ENCODE measurements at places on chromosomes 2 and 18. TPM values are rescaled to one million over a fixed set of nuclear protein-coding genes. Genes with fewer than 3 reads are reported as not detected.
A peak's percentile ranks its signal among the peaks of the same experiment; 100 is the strongest.

Gene FBXO15
- total RNA-seq = 0.57 TPM

Gene NEU2
- total RNA-seq = not detected

Gene FLACC1
- 5.5 TPM for total RNA-seq

Gene CFAP65
- total RNA-seq = not detected

Gene LRRC30
- not detected for total RNA-seq

Gene CIB4
- not detected for total RNA-seq

DNA sequence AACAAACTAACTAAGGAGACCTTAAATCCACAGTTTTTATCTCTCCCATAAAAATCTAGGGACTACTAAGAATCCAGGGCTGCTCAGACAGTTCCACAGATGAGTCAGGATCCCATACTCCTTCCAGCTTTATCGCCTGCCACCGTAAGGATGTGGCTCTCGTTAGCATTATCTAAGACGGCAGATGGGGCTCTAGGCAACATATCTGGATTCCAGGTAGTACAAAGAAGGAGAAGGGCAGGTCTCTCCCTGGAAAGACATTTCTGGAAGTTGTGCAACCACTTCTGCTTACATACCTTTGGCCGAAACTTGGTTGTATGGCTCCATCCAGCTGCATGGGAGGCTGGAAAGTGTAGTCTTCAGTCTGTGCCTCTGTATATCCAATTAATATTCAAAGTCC lies 149.4 kb downstream of the SP3 start:
- no peak for DNase-seq

- peak; percentile 20 for DNase-seq
Observed at GRCh38 chr2:174246944-174247381, 1.4 kb downstream of the OLA1 start.

- DNase-seq = no peak
Observed at GRCh38 chr18:58139459-58140386, 95.7 kb downstream of the NEDD4L start.

GRCh38 chr18:48663931-48664847 lies 125.4 kb downstream of the CTIF start:
- peak; percentile 63 for DNase-seq

GRCh38 chr2:9702604-9703084 lies 71.8 kb upstream of the YWHAQ start:
- no peak for DNase-seq

GRCh38 chr2:234003972-234004617 lies 46.4 kb upstream of the SPP2 start:
- no peak for DNase-seq

GRCh38 chr2:160974803-160975202 lies 185.4 kb upstream of the TANK start:
- DNase-seq = no peak

GRCh38 chr2:216292475-216292874 lies 79.8 kb downstream of the MARCHF4 start:
- no peak for DNase-seq

- DNase-seq = no peak
Observed at GRCh38 chr18:13889671-13890070, 25.7 kb downstream of the MC2R start.

GRCh38 chr18:59760619-59761600 lies 63.7 kb upstream of the CCBE1 start:
- no peak for DNase-seq

GRCh38 chr2:152755029-152755428 lies 36.6 kb downstream of the ARL6IP6 start:
- DNase-seq = peak; percentile 45

GRCh38 chr2:239832490-239833268 lies 192.5 kb downstream of the NDUFA10 start:
- no peak for DNase-seq

DNA sequence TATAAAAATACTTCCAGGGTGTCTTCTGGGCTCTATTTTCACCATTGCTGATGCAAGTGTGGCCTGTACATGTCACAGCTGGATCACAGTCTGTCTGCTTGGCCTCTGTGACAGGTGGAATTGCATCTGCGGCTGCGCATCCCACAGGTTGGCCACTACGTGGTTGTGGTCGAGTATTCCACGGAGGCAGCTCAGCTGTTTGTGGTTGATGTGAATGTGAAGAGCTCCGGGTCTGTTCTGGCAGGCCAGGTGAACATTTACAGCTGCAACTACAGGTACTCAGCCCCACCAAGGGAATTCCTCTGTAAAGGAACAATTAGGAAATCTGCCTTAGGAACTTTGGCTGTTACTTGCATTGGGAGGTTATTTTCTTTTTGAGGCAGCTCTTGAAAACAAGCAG lies 144.5 kb downstream of the LAMA3 start:
- no peak for DNase-seq

DNA sequence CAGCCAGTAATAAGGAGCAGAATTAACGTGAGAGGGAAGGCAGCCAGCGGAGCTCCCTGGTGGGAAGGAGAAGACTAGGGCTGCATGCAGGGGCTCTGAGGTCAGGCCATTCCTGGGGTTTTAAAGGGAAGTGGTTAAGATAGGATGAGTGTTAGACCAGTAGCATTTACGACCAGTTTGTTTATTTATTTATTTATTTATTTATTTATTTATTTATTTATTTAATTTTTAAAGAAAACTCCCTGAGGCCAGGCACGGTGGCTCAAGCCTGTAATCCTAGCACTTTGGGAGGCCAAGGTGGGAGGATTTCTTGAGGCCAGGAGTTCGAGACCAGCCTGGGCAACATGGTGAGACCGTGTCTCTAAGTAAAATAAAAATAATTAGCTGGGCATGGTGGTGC lies 152.8 kb downstream of the FHOD3 start:
- no peak for DNase-seq

GRCh38 chr2:28282861-28283646 lies 109.6 kb upstream of the FOSL2 start:
- no peak for DNase-seq

DNA sequence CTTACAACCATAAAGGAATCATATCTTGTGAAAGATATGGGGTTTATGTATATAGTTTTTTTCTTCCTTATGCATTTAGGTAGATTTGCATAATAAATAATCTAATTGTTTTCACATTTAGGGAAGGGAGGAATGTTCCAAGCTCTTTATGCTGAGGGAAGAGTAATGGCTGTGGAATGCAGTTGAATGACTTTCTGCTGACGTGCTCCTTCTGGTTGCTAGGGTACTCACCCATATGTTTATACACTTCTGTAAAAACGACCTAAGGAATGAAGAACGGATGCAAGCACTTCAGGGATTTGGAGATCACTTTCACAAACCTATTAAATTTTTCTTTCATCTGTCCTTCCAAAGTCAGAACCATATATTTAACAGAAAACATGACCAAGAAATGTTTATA lies 29.2 kb upstream of the PPP4R1 start:
- no peak for DNase-seq

DNA sequence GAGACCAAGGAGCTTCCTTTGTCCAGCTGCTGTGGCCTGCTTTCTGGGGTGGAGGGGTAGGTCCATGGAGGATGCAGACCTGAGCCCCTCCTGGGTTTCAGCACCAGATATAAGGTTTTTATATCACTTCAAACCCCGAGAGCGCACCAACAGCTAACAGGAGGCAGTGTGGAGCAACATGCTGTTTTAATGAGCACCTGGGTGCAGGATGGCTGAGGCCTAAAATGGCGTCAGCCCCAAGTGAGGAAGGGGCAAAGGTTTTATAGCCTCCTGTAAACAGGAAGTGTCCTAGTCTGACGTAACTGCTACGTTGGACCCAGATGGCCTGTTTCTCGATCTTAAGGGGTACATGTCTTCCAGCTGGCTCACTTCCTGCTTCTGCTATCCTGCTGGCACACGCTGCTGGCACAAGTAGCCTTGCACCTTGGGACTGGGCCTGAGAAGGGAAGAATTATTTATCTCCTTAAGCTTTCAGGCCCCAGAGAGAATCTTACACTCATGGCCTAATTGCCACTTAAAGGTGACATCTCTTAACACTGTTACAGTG lies 11.4 kb upstream of the REG1B start:
- DNase-seq = no peak

DNA sequence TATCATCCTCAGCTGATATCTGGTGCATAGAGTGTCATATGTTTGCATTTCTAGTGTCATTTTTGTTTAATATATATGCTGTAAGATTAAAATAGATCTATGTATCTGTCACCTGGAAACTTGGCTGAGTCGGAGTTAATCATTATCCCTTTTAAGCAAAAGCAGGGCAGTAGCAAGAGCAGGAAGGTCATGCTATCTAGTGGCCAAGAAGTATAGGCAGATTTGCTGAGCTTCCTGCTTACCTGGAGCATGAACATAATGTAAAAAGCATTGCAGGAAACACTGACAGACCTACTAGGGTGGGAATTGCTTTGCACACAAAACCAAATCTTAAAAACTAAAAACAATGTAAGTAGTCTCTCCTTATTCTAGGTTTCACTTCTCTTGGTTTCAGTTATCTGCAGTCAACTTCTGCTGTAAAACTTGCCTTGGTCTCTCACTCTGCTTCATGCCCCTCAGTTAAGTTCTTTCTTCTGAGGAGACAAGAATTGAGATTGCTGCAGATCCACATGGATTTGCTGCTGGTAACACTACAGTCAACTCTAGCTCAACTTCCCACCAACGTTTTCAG lies 295.3 kb downstream of the CDH7 start:
- DNase-seq = no peak
